ENCODE measurements at places on chromosomes 6 and 20.

DNA sequence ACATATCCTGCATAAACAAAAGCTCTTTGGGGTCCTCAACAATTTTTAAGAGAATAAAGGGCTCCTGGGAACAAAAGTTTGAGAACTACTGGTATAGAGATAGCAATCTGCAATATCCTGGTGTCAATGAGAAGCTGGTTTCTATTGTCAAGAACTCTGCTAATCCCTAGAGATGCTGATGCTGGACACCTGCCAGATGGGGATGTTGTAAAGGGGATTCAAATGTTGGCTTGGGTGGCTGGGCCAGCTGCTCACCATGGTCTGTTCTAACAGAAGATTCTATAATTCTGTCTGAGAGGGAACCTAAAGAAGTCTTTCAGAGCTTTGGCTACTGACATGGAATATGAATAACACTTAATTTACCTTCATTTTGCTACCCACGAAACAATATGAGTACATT lies 137.8 kb downstream of the BTBD9 start:
- DNase-seq = no peak

DNA sequence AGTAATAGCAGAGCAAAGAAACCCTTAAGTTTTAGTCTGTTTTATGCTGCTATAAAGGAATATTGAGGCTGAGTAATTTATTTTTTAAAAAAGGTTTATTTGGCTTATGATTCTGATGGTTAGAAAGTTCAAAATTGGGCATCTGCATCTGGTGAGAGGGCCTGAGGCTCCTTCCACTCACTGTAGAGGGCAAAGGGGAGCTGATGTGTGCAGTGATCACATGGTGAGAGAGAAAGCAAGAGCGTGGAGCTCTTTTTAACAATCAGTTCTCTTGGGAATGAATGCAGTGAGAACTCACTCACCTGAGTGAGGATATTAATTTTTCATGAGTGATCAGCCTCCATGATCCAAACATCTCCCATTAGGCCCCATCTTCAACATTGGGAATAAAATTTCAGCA lies 36.4 kb upstream of the SAMD3 start:
- DNase-seq = no peak

DNA sequence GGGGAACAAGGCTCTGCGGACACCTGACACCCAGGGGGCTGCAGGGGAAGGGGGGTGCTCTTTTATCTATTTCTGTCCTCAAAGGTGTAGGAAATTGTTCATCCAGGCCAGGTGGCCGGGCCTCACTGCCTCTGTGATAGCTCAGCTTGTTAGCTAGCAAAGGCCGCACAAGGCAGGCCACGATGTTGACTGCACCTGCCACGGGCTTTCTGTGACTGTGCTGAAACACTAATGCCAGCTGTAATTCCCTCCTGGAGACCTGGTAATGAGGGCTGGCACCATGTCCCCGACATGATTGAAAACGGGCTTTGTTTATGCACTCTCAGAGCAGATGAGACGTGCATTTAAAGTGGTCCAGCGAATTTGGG lies 61.4 kb upstream of the APCDD1L start:
- no peak for DNase-seq

GRCh38 chr6:15653581-15653980 lies 9.2 kb downstream of the DTNBP1 start:
- no peak for DNase-seq

DNA sequence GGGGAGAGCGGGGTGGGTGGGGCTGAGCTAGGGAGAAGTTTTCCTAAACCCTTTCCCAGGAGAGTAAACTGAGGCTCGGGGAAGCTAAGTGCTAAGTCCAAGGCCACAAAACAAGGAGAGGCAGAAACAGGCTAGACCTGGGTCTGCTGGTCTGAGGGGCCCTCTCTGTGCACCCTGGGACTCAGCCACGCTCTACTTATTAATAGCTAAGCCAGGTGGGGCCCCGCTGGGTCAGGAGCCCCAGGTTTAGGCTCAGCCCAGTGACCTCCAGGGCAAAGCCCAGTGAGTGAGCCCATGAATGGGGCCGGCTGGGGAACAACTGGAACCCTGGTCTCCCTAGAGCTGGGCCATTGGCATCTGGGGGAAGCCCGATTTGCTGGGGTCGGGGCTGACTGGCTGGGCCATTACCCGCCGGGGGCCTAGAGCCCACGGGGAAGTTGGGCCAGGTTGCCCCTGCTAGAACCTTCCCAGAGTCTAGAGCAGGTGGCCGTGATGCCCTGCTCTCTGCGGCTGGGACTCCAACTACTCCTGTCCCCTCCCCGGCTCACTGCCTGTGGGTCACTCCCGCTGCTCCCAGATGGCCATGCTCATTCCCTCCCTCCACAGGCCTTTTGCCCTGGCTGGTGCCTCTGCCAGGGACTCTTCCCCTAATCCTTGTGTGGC lies 24.1 kb upstream of the NOL4L start:
- no peak for DNase-seq

- no peak for DNase-seq
Observed at GRCh38 chr20:58970146-58970545, 10.9 kb upstream of the NELFCD start.

- DNase-seq = no peak
Observed at GRCh38 chr6:95279616-95280015, 297.7 kb upstream of the MANEA start.

GRCh38 chr20:48471759-48472408 lies 355.9 kb downstream of the PREX1 start:
- DNase-seq = no peak

DNA sequence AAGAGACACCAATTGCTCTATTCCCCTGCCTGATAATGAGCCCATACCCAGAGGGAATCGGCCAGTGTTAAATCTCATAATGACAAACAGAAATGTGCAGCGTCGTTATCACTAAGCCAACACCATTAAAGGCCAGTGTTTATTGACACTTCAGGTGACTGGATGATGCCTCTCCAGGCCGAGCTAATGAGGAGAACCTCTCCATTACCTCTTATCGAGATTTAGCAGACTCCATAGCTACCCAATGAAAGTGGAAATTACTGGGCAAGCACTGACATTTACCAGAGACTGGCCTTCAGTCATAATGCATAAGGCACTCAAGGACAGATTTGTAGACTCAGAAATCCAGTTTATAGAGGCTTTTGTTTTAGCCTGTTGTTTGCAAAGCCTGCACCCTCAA lies 669.5 kb downstream of the MAFB start:
- DNase-seq = no peak

GRCh38 chr6:22647719-22648118 lies 78.4 kb downstream of the HDGFL1 start:
- DNase-seq = peak; percentile 26

- no peak for DNase-seq
Observed at GRCh38 chr6:53035549-53036213, 29.5 kb upstream of the FBXO9 start.

DNA sequence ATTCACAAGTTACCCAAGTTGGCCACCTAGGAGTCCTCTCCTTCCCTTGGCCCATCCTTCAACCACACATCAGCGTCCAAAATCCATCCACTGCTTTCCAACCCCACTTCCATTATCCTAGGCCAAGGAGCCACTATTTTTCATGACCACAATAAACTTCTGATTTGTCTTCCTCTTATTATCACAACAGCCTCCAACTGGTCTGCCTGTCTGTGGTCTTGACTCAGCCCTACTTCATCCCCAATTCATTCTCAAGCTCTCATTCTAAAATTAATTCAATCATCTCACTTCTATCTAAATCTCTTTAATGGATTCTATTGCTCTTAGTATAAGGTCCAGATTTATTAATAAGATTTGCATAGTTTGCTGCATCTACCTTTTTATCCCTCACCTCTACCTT lies 189.0 kb upstream of the PRDM1 start:
- peak; percentile 20 for DNase-seq

DNA sequence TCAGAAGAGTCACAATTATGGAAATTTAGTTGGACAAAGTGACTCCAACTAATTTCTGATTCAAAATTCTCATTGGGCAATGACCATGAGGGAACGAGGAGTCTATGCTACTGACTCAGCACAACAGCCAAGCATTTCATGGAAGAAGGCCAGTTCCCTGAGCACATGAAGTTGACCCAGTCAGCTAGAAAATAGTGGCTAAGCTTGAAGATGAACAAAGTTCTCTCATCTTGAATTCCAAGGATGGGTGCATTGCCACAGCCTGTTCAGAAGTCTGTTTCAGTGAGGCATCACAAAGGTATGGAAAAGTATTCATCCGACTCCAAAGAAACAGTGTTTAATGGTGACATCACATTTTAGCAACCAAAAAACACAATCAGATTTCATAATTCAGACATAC lies 676.9 kb downstream of the HACE1 start:
- peak; percentile 19 for DNase-seq

DNA sequence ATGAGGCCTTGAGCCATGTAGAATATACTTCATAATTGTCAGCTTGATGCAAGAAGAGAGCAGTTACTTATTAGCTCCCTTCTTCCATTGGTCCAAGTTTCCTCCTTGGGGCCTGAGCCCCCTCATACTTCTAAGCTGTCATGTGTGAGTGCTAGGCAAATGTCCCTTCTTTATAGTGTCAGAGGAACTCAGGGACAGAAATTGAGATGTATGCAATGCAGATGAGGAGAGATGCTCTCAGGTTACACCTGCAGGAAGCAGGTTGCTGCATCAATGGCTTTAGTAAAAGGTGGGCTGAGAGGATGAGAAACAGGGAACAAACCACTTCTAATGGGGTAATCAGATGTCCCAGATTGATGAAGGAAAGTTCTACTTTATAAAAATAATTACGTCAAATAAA lies 6.7 kb upstream of the PDSS2 start:
- DNase-seq = no peak

DNA sequence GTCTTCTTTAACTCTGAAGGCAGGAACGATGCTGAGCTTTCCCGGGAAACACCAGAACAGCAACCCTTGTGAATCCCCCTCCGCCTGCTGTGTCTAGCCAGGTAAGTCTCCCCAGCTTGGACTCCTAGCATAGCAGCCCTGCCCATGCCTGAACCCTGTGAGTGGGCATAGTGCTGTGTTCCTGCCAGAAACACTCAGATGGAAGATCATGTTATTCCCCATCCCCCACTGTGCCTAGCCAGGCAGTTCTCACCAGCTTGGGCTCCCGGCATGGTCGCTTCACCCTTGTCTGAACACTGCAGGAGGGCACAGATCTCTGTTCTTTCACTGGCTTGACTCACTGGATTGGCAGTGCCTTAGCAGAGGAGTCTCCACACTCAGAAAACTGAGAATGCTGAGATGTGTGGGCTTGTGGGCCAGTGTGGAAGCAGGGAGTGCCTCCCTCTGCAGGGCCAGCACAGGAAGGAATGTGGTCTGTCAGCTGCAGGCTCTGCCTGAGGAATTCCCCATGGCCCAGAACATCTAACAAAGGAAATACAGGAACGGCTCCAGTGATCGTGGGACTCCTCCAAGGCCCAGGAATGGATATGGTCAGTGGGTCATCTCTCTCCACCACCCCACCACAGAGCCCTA lies 440.1 kb upstream of the ADGRB3 start:
- DNase-seq = no peak

GRCh38 chr6:2977799-2978590 lies 6.6 kb upstream of the SERPINB6 start:
- no peak for DNase-seq

- DNase-seq = no peak
Observed at GRCh38 chr6:10890151-10890550, 3.3 kb downstream of the SYCP2L start.

DNA sequence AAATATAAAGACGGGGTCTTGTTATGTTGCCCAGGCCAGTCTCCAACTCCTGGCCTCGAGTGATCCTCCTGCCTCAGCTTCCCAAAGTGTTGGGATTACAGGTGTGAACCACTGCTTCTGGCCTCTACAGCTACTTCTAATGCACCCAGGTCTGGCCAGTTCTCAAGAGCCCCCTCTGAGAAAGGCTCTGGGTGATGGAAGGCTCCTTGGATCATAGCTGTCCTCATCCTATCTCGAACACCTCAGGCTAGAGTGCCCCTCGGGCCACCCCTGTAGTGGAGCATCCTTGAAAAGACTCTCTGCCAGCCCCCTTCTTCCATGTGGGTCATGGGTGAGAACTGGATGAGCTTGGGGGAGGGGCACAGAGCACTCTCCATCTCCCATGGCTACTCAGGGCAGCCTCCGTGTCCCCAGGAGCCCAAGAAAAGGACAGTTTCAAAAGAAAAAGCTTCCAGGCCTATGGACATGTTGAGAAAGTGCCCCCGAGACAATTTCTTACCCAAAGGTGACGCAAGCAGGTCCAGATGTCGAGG lies 714 bp upstream of the MYLK2 start:
- DNase-seq = no peak
